CD4-positive, alpha-beta T cell treated with Interleukin-4 for 4 hours (primary cell): ENCODE measurements at places on chromosomes 3 and 15.

- no peak for DNase-seq
Measured at GRCh38 chr15:35663956-35664355, 118.0 kb upstream of the DPH6 start.

DNA sequence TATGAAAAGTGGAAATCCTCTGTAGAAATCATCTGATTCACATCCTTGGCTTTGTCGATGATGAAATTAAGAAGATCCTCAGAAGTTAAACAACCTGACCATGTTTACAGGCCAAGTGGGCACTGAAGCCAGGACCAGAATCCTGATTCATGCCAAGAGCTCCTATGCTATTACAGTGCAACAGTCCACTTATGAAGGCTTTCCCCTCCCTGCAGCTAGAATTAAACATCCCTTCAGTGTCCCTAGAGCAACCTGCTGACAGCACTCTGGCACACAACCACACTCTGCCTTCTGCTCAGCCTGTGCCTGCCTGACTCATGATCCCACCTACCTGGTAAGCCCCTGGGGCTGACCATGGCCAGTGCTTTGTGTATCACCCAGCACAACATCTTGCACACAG is 33.8 kb downstream of the TXNRD3 start:
- DNase-seq: no peak

GRCh38 chr3:36635731-36636130 is 128.6 kb downstream of the DCLK3 start:
- DNase-seq: no peak

DNA sequence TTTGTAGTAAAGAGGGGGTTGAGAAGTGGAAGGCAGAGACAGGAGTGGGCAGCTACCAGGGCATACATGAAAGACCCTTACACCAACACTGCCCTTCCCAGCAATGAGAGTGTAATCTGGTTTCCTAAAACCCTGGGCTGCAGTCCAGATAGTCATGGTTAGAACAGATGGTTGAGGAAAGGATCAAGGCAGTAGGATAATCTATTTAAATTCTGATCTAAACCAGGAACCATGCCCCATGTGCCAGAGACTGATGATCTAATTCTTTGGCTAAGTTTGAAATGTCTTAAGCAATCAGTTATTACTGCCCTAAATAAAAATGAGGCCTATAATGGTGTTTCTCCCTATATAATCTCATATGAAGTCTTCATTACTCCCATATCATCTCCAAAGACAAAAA is 59.6 kb downstream of the PRTG start:
- no peak for DNase-seq

DNA sequence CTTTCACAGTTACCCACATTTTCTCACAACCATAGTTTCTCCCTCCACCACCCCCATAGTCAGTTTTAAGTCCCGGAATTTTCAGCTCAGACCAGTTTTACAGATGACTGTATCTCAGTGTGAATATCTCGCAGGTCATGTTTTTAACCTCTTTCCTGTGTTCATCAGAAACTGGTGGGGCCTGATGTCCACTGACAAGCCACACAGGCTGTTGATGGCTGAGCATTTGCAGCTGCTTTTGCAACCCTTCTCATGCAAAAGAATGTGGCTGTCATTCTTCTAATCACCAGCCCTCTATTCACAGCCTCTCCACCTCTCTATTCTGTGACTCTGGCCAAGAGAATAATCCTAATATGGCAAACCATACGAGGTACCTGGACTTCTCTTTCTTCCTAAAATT is 8.5 kb downstream of the GYG1 start:
- no peak for DNase-seq

DNA sequence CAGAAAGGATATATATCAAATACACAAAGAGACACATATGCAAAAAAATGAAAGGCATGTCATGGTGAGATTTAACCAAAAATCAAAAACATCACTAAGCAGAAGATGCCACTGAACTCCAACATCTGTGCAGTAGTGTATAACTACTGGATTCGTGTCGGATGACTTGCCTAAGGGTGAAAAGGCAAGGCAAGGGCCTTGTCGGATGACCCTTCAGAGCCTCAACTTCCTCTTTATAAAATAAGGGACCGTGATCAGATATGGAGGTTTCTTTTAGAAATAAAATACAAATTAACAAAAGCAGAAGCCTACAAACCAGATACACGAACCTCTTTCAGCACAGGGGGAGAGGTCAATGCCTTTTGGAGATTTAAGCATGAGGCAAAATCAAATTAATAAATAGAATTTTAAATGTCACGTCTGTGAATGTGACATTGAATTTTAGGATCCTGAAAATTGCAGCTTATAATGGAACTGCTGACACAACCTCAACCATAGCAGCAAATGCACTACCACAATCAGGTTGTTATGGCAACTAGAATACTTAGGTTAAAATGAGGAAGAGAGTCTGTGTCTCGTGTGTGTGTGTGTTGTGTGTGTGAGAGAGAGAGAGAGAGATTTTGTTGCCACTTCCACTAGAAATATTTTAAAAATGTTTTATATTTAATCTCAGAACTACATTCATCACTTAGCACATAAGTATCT is 8.3 kb upstream of the CHRM5 start:
- DNase-seq: no peak

DNA sequence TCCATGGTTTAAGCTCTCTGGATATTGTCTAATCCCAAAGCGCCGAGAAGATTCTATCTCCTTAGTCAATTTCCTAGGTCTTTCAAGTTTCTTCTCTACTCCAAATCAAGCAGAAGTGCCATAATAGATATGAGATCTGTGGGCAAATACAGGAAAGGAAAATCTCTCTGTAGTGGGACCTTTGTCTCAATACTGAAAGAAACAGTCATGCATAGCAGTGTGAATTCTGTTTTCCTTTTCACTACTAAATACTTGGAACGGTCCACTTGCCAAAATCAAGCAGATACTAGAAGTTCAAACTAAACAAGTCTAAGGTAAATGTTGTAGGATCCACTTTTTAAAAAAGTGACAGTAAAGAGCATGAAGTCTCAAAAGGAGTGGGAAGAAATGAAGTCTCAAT is 236.6 kb downstream of the ZMAT3 start:
- DNase-seq: no peak

DNA sequence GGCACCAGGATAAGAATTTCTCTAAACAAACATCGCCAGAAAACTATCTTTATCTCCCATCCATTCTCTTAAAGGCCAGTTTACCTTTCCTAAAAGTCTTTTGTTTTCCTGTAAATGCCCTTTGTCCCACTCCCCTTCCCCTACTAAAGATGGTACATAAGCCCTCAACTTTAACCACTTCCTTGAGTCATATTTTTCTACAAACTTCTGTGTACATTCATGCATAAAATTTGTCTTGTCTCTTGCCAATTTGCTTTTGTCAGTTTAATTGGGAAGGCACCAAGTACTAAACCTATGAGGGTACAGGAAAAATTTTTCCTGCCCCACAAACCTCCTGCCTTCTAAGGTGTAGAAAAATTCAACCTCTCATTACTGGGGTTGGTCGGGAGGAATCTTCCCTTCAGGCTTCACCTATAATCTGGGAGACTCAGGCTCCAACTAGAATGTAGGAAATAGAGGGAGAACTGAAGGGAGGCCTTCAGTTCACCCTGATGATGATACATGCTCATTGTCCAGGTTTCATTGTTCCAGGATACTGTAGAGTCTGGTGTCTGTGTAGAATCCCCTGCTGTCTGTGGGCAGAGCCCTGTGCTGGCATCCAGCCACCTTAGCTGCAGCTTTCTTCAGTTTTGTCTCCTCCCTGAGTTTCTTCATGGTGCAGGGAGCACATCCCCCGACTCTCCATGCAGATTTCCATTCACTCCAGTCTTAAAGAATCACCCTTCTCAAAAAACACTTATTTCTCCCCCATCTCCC is 53.2 kb downstream of the CD200R1L start:
- no peak for DNase-seq

- DNase-seq: no peak
Measured at GRCh38 chr3:128971421-128972100, 22.3 kb downstream of the CFAP92 start.

DNA sequence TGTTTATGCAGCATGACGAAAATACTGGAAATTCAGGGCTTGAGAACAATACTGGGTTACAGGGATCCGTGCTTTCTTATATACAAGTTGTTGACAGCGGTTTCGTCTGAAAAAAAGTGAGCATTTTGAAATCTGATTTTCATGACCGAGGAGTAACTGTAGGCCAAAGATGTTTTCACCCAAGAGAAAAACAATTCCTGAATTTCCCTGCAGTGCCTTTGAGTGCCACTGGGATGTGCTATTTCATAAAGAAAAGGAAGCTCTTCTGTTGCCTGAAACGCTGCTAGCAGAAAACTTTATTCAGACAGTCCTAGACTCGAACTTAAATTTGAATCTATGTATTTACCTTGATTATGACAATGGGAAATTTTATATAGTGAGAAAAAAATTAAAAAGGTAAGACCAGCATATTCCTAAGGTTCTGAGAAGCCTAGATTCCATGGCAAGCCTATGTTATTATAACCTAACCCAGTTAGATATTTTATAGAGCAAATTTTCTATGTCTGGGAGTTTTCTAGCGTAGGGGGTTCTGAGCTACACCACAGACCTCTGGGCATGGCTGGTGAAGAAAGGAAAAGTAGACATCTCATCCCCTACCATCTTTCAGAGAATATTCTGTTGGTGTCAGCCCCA is 30.2 kb downstream of the KCNAB1 start:
- DNase-seq: peak; percentile 58

GRCh38 chr3:62987721-62988120 is 112.5 kb upstream of the CADPS start:
- no peak for DNase-seq

GRCh38 chr15:74768099-74768770 is 13.6 kb upstream of the CSK start:
- no peak for DNase-seq

DNA sequence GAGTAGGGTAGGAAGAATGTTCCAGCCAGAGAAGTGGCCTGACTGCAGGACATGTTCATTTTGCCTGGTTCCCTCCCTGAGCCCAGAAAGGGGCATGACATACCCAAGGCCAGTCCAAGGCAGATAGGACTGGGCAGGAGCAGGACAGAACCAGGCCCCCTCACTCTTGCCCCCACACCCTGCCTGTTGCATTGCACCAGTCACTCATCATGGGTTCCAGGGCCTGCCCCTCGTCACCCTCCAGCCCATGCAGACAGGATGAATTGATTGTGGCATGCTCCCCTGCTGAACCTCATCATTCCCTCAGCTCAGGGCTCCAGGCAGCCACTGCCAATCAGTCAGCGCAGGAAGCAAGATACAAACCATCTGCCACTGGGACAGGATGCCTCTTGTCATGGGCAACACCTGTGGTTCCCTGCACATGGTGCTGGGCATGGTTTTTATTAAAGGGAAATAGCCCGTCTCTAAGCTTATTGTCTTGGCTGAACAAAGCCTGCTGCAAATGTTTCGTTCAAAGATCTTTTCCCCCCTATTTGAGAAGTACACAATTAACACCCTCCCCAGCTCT is 48.9 kb downstream of the RASGRF1 start:
- no peak for DNase-seq

DNA sequence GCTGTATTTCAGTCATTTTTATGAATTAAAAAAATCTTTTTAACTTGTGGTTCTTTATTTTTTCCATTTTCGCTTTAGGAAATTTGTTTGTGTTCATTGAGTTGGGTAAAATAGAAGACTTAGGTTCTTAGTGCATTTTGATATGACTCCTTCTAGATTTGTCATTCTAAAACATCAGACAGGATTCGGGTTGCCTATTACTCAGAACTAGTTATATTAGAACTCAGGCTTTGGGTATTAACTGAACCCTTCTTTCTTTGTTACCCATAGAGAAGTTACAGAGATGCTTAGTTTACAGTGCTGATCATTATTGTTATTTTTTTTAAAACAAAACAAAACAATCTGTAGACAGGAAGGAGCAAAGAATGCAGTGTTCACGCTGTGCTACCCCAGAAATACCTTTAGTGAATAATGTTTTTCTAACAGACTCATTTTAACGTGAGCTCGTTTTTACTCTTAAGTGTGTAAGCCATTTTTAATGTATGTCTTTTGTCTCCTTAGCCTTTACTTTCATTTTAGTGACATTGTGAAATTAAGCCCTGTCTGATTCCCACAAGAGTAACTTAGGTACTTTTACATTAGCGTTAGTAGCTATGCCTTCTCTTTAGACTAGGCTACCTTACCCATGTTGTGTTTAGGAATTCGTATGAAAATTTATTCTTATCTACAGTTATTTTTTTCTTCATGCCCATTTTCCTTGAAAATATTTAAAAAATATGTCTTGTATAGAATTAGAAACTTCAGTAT is 53.4 kb downstream of the CMC1 start:
- no peak for DNase-seq

DNA sequence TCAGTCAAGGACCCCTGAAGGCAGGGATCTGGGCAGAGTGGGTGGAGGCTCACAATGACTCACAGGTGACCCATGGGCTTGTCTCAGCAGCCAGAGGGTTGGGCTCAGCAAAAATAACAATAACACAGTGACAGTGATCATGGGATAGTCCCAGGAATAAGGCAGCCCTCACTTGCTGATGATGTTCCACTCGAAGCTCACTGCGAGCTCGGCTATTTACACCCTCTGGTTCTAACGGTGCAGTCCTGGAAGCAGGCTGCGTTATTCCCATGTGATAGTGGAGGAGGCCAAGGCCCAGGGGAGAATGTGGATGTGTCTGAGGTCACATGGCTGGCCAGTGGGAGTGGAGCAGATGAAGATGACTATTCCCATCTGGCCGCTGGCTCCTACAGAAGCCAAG is 16.2 kb downstream of the CCDC33 start:
- DNase-seq: no peak

- DNase-seq: peak; percentile 67
Measured at GRCh38 chr3:194687638-194688199, 2.0 kb downstream of the FAM43A start.

- no peak for DNase-seq
Measured at GRCh38 chr15:23647421-23648370, at the start of gene MAGEL2. Gene MAGEL2 (minus strand): TSS chr15:23647867. CDS start chr15:23647742, 125 bp downstream.

GRCh38 chr15:58369261-58369701 is 62.5 kb upstream of the LIPC start:
- DNase-seq: peak; percentile 35

GRCh38 chr15:33116198-33116597 is 78.3 kb downstream of the FMN1 start:
- no peak for DNase-seq

DNA sequence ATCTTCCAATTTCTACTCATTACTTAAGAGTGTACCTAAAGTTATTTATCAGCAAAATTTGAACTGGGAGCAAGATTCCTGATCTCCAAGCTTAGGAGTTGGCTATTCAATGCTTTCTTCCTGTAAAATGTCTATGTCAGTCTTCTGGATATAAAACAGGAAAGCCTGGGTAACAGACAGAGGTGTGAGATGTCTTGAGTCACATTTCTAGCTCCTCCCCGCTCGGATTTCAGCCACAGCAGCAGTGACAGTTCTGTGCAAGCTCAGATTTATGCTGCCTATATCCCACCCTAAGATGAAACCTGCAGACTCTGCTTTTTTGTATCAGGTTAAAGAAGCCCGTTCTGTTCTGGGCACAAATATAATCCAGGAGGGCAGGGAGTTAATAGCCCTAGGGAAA is 2.1 kb upstream of the ARMC8 start:
- DNase-seq: no peak

- no peak for DNase-seq
Measured at GRCh38 chr3:32712506-32713055, 27.6 kb downstream of the CNOT10 start.

- no peak for DNase-seq
Measured at GRCh38 chr15:67178569-67179210, 75.8 kb downstream of the AAGAB start.

- DNase-seq: no peak
Measured at GRCh38 chr3:150830094-150830681, 67.2 kb upstream of the SIAH2 start.
